ENCODE measurements at places on chromosomes 4 and X. TPM values are rescaled to one million over a fixed set of nuclear protein-coding genes. Genes with fewer than 3 reads are reported as not detected.

- no peaks in the 10 kb centered on the region for H3K36me3 ChIP-seq
- DNase-seq, result no peak
- H3K4me1 ChIP-seq, result no peaks in the 10 kb centered on the region
- H3K27ac ChIP-seq, result no peak overlapping the region
- no peaks in the 10 kb centered on the region for H3K27me3 ChIP-seq
Measured at GRCh38 chr4:176406736-176407135, 87.0 kb downstream of the SPCS3 start.

- H3K4me1 ChIP-seq, result no peaks in the 10 kb centered on the region
- no peaks in the 10 kb centered on the region for H3K27me3 ChIP-seq
- peak; percentile 56 for DNase-seq
- H3K36me3 ChIP-seq, result no peaks in the 10 kb centered on the region
Measured at GRCh38 chr4:8316911-8317351, 47.4 kb downstream of the HTRA3 start.

- H3K27ac ChIP-seq, result no peak overlapping the region
- no peaks in the 10 kb centered on the region for H3K27me3 ChIP-seq
Measured at GRCh38 chrX:120463241-120463640, 5.9 kb downstream of the LAMP2 start.

DNA sequence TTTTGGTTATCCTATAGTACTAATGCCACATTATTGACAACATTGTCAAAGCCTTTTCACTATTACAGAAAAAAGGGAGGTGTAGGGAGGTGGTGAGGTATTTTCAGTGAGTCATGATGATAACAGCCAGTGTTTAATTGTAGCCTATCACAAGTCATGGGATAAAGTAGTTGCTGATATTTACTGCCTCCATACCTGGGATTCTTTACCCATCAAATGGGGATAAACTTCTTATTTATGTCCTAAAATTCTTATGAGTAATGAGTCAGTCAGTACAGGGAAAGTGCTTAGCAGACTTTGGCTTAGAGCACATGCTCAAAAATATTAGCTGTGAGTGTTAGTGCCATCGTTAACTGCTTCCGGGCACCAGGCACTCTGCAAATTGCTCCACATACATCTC lies 25.7 kb downstream of the ADGRG2 start:
- H3K27me3 ChIP-seq, result no peaks in the 10 kb centered on the region
- H3K27ac ChIP-seq, result no peak overlapping the region
- no peaks in the 10 kb centered on the region for H3K4me1 ChIP-seq
- H3K4me3 ChIP-seq, result no peak overlapping the region
- no peaks in the 10 kb centered on the region for H3K36me3 ChIP-seq
- DNase-seq, result no peak

GRCh38 chr4:116015062-116015461 lies 901.6 kb upstream of the NDST4 start:
- no peak for DNase-seq
- H3K36me3 ChIP-seq, result no peaks in the 10 kb centered on the region
- H3K27ac ChIP-seq, result no peak overlapping the region
- H3K4me1 ChIP-seq, result no peaks in the 10 kb centered on the region
- no peak overlapping the region for H3K4me3 ChIP-seq

GRCh38 chr4:85979276-85979675 lies 380.6 kb downstream of the MAPK10 start:
- DNase-seq, result no peak
- no peaks in the 10 kb centered on the region for H3K27me3 ChIP-seq
- H3K36me3 ChIP-seq, result peaks cover 44% of the 10 kb centered on the region
- H3K27ac ChIP-seq, result no peak overlapping the region

DNA sequence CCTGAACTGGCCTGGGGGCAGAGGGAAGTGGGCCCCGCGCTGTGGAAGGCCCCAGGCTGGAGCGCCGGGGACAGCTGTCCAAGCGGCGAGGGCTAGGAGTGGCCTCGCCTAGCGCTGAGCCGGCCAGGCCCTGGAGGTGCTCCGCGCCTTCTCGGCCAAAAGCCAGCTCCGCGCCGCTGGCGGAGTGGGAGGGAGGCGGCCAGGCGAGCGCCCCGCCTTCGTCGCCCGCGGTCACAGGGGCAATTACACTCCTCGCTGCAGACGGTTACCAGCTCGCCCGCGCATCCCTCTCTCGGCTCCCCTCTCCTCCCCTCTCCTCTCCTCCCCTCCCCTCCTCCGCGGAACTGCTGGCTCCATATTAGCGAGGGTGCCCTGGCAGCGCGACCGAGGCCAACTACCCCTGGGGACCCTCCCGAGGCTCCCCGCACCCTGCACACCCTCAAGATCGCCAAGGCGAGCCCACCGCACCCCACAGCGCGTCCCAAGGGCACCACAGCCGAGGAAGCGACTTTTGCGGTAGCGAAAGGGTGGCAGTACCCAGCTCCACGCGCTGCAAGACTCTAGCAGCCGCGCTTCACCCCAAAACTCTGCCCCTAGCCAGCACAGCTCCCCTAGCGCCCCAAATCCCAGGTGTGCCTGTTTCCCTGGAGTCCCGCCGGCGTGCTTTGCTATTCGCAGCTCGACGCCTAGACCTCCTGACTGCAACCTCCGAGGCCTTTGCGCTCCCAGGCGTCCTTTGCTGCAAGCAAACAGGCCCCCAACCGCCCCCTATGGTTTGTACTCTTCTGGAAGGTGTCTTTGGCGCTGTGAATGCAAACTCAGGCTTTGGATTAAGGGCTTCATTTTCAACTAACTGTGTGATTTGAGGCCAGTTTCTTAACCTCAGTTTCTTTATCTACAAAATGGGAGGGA lies 91.4 kb downstream of the BCOR start:
- no peaks in the 10 kb centered on the region for H3K4me1 ChIP-seq
- peak; percentile 76 for DNase-seq
- H3K4me3 ChIP-seq, result no peak overlapping the region
- H3K27ac ChIP-seq, result no peak overlapping the region

DNA sequence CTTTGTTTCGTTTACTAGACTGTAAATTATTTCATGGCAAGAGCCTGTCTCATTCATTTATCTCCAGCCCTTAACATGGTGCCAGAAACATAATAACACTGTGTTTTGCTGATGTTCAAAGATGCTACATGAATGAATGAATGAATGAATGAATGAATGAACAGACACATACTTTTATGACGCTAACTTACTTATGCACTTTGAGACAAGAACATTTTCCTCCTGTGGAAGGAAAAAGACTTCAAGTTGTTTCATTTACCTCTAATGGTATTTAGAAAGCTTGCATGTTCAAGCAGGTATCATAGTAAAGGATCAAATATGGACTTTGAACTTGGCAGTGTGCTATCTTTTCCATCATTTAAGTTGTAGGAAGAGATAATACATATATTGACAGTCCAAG lies 131.6 kb downstream of the GLRA2 start:
- DNase-seq, result no peak
- H3K4me3 ChIP-seq, result no peak overlapping the region
- H3K27ac ChIP-seq, result no peak overlapping the region
- H3K36me3 ChIP-seq, result no peaks in the 10 kb centered on the region
- H3K4me1 ChIP-seq, result no peaks in the 10 kb centered on the region

DNA sequence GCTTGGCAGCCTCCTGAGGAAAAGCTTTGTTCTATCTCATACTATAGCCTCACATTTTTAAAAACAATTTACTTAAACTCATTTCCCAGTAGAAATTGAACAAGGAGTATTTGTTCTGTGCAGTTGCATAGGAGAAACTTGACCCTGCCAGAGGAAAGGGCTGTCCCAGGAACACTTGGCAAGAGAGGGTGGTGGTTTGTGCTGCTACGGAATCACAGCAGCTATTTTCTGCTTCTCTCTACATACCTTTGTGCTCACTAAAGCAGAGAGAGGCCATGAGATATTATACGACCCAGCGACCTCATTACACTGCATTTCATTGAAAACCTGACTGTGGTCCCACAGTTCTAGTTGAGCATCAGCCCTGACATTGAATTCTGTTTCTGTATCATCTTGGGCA lies 83.1 kb upstream of the LANCL3 start:
- no peak overlapping the region for H3K27ac ChIP-seq
- DNase-seq, result no peak
- no peaks in the 10 kb centered on the region for H3K4me1 ChIP-seq
- H3K27me3 ChIP-seq, result no peaks in the 10 kb centered on the region
- H3K36me3 ChIP-seq, result no peaks in the 10 kb centered on the region

DNA sequence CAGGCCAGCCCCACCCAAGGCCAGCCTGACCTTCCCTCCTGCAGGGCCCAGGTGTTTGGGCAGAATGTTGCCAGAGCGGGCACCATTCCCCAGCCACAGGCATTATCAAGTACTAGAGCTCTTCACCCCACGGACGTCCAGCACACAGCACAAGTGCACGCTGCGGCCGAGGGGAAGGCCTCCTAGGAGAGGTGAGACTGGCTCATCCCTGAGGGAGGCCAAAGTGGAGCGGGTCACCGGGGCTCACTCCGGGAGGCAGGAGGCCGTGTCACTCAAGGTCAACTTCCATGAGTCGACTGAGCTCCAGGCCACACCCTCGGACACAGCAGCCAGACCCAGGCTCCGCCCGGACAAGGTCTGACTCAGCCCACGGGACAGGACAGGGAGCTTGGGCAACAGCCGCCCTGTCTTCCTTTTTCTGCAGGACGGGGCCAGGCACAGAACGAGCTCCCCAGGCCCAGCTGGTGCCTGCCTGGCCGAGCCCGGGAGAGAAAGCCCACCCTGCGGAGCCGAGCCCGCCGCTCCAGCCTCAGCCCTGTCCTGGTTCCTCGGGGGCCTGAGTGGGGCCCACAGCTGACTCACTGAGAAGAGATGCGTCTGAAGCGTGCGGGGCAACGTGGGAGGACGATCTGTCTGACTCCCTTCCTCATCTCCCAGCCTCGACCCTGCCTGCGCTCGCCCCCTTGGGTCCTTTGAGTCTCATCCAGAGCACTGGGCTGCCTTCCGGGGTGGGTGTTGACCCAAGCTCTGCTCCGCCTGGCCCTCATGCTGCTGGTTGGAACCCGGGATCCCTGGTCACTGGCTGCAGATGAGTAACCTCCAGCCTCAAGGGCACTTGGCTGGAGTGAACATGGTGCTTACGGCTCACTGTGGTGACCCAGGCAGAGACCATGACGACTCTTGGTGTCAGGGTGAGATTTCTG lies 1.6 kb downstream of the SLC49A3 start:
- H3K36me3 ChIP-seq, result no peaks in the 10 kb centered on the region
- H3K4me1 ChIP-seq, result peaks cover 26% of the 10 kb centered on the region
- no peak overlapping the region for H3K4me3 ChIP-seq
- no peaks in the 10 kb centered on the region for H3K27me3 ChIP-seq
- DNase-seq, result no peak
- no peak overlapping the region for H3K27ac ChIP-seq

DNA sequence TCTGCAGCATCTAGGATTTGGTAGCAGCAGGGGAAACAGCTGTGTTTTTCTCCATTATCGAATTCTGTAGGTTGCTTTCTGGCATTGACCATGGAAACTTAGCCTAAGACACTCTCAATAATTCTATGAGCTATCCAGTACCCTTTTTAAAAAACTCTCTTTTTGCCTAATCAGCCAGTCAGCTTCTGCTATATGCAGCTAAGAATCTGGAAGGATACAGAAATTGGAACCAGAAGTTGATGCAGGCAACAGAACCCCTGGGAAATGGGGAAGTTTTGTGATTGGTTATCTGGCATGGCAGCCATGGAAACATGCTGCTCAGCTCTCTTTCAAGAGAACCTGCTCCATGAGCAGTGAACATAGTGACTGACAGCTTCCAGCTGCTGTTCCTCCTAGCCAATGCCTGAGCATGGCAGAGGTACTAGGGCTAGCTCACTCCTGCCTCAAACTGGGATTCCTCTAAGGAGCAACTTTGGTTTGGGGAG lies 417.6 kb upstream of the MAOA start:
- no peaks in the 10 kb centered on the region for H3K27me3 ChIP-seq
- no peak for DNase-seq
- no peak overlapping the region for H3K27ac ChIP-seq
- H3K4me3 ChIP-seq, result no peak overlapping the region

The SMIM43 gene
- not detected for total RNA-seq

The HSFX3 gene
- total RNA-seq, result not detected

The PCDH18 gene
- 10.1 TPM for total RNA-seq

The CNGA1 gene
- 3.4 TPM for total RNA-seq

The KDR gene
- 28.8 TPM for total RNA-seq

The ZNF182 gene
- total RNA-seq, result 5.8 TPM

The NDNF gene
- total RNA-seq, result 1.6 TPM

The NLGN3 gene
- total RNA-seq, result 0.82 TPM
